ENCODE measurements at places on chromosomes 13 and 19. TPM values are rescaled to one million over a fixed set of nuclear protein-coding genes. Genes with fewer than 3 reads are reported as not detected.

The RYR1 gene
- 9.6 TPM for polyA plus RNA-seq

DNA sequence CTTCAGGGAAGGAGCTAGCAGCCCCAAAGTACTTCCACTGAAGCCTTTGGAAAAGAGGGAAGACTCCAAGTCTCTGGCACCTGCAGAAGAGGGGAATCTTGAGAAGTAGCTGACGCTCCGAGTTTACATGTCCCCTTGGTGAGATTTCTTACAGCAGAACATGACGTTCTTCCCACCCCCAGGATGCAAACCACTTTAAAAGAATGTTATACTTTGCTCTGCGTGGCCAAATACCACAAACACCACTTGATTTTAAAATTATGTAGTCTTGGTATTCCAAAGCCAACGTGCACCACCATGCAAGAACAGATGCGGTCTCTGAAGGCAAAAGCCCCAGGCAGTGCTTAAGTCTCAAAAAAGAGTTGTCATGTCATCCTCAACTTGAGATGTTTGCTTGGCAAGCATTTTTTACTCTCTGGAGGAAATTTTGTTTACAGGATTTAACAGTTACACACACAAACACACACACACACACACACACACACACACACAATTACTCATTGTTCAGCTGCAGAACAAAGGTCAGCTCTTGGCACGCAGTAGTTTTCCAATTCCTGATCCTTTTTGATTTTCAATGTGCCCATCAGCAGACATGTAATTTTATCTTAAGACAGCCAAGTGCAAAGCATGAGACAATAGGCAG, 106.1 kb downstream of the RGCC start:
- DNase-seq: no peak

DNA sequence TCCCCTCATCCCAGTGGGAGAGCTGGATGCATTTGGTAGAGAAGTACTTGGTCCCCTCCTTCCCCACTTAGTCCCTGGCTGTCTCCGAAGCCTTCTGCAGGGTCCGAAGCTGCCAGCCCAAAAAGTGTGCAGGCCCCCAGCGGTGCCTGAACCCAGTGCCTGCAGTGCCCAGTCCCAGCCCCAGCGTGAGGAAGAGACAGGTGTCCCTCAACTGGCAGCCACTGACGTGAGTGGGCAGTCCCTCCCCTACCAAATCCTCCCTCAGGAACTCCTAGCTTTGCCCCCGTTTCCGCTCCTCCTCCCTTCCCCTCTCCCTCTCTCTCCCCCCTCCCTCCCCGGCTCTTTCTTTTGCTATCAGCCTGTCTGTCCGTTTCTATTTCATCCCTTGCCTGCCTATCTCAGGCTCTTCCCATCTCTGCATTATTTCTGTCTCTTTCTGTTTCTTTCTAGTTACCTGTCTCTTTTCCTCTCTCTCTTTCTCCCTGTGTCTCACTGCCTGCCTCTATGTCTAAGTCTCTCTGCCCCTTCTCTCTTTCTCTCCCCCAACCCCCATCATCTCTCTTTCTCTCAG, 1.8 kb upstream of the LTBP4 start:
- DNase-seq: no peak

DNA sequence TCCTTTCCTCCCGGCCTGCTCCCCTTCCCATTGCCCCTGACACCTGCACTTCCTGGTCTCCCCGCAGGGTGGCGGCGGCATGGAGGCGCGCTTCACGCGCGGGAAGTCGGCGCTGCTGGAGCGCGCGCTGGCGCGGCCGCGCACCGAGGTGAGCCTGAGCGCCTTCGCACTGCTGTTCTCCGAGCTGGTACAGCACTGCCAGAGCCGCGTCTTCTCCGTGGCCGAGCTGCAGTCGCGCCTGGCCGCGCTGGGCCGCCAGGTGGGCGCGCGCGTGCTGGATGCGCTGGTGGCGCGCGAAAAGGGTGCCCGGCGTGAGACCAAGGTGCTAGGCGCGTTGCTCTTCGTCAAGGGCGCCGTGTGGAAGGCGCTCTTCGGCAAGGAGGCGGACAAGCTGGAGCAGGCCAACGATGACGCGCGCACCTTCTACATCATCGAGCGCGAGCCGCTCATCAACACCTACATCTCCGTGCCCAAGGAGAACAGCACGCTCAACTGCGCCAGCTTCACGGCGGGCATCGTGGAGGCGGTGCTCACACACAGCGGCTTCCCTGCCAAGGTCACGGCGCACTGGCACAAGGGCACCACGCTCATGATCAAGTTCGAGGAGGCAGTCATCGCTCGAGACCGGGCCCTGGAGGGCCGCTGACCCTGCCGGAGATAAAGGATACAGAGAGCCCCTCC, 1.7 kb downstream of the TRAPPC5 start:
- no peak for DNase-seq

- DNase-seq: no peak
Measured at GRCh38 chr13:82096256-82096655, 1755.3 kb upstream of the SPRY2 start.

The CBLC gene
- 5.3 TPM for polyA plus RNA-seq

DNA sequence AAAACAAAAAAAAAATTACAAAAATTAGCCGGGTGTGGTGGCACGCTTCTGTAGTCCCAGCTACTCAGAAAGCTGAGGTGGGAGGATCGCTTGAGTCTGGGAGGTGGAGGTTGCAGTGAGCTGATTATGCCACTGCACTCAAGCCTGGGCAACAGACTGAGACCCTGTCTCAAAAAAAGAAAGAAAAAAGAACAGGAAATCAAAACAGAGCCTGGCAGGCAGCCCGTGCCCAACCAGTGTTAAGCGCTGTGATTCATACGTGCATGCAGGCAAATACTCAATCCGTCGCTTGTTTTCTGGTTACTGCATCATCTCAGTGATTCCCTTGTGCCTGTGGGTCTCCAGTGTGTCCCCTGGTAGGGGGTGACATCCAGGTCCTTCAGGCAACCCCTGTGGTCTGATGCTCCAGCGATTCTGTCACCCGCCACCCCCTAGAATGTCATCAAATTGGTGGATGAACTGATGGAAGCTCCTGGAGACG, 18.1 kb downstream of the DDX39A start:
- no peak for DNase-seq

The OR4F17 gene
- 0.23 TPM for polyA plus RNA-seq

DNA sequence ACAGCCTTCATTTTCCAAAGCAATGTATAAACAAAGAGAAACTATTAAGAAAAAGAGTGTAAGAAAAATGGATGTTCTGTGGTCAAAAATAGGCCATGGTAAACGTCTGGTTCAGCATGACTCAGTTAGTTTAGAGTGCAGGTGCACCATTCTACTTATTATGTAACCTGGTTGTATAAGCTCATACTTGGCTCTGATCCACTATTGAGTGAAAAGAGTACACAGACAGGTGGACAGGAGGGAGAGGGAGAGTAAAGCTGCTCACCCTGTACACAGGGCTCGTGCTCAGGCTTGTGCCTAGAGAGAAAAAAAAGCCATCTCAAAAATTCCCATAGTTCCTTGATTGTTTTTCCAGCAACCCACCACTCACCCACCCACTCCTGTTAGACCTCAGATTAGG, 85.8 kb upstream of the ZNF91 start:
- no peak for DNase-seq

GRCh38 chr19:15445807-15446376, 3.9 kb downstream of the WIZ start:
- DNase-seq: no peak

- DNase-seq: no peak
Measured at GRCh38 chr13:24737042-24737441, 26.9 kb upstream of the RNF17 start.

The TEX26 gene
- 1.7 TPM for polyA plus RNA-seq

DNA sequence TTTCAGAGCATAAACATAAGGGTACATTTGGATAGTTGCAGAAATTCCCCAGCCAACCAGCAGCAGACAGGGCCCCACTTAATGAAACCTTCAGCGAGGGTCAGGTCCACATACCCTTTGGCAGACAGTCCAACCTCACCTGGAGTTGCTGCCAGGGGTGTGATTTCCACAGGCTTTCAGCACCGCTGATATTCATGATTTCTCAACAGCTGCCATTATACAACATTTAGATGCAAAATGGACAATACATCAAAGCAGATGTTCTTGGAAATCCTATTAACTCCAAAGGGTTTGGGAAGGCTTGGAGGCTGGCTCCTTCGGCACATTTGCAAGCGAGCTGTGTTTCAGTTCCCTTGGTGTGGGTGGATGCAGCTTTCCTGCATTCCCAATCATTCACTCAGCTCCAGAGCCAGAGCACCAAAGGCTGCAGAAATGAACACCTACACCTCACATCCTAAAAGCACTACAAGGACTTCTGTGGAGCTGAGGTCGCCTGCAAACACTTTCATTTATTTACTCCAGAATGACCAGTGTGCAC, 147.2 kb upstream of the VSTM2B start:
- no peak for DNase-seq

DNA sequence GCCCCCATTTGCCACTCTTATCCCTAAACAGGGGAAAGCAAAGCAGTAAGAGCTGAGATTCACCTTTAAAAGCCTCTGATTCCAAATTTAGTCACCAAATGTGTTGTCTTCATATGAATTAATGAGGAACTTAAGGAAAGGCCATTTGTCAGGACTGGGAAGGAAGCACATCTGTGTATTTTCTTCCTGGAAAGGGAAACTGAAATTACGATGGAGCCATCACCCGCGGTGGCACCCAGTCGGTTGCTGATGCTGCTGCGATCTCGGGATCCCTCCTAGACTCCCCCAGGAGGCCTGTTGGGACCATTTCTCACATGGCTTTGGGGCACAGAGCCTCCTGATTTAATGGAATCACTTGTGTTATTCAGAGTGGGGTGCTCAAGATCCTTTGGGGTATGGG, 7.4 kb upstream of the IL4I1 start:
- DNase-seq: no peak

Measured in left kidney (tissue), 8 donors.